ENCODE measurements at places on chromosomes 1 and 21.

GRCh38 chr21:17270229-17270628 is 242.6 kb upstream of the CXADR start:
- peak; percentile 72 for DNase-seq

DNA sequence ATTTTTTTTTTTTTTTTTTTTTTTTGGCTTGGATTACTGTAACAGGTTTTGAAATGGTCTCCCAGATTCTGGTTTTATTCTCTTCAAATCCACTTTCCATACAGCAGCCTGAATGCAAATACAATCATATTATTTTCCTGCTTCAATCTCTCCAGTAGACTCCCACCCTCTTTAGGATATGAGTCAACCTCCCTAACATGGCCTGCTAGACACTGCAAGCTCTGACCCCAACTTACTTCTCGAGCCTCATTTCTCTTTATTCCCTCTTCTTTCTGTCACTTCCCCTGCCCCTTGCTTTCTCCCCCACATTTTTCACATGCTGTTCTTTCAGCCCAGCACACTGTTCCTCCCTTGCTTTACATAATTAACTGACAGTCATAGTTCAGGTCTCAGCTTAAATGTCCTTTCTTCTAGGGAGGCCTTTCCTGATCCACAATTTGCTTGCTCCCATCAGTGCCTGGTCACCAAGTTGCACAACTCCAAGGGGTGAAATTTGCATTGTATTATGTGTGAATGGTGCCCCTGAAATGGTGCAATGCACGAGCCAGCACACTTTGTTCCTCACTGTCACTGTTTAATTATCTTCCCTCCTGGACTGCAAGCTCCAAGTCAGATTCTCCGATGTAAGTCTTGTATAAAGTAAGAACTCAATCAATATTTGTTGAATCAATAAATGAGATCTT is 22.1 kb upstream of the IL19 start:
- no peak for DNase-seq

- no peak for DNase-seq
Observed at GRCh38 chr1:192235127-192235526, 76.9 kb downstream of the RGS18 start.

GRCh38 chr1:159081626-159082025 is 5.1 kb upstream of the AIM2 start:
- no peak for DNase-seq

GRCh38 chr21:26136671-26137070 is 33.9 kb downstream of the APP start:
- no peak for DNase-seq

- DNase-seq = peak; percentile 90
Observed at GRCh38 chr1:173330149-173330951, 123.2 kb upstream of the TNFSF4 start.

DNA sequence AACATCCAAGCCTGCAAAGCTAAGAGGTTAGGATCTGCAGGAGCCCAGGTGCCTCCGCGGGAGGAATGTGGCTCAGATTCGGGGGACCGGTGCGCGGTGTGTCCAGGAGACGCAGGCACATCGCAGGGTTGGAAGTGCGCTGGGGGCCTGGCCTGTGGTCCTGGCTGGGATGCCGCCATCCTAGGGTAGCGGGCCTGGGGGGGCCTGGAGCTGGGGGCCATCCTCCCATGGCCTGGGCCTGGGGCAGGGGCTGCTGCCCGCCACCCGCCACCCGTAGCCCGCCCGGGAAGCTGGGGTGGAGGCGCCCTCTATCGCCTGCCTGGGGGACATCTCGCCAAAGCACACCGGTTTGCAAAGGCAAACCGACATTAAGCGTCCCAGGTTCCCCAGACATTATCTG is 170.6 kb upstream of the ARHGEF16 start:
- DNase-seq = no peak

DNA sequence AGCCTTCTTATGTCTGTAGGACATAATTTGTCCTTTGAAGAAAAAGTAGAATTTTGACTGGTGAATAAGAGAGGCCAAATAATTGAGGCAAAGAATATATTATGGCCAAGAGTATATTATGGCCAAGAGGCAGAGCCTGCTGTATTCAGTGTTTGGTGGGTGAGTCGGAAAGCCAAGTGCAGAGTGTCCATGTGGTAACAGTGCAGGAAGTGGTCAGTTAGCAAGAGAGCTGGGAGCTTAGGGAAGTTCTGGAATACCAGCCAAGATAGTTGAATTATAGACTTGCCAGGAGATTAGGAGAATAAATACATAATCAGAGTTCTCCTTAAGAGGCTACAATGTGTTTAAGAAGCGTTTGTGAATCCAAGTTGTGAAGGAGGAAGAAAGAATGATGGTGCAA is 131.5 kb upstream of the LMO4 start:
- peak; percentile 72 for DNase-seq

DNA sequence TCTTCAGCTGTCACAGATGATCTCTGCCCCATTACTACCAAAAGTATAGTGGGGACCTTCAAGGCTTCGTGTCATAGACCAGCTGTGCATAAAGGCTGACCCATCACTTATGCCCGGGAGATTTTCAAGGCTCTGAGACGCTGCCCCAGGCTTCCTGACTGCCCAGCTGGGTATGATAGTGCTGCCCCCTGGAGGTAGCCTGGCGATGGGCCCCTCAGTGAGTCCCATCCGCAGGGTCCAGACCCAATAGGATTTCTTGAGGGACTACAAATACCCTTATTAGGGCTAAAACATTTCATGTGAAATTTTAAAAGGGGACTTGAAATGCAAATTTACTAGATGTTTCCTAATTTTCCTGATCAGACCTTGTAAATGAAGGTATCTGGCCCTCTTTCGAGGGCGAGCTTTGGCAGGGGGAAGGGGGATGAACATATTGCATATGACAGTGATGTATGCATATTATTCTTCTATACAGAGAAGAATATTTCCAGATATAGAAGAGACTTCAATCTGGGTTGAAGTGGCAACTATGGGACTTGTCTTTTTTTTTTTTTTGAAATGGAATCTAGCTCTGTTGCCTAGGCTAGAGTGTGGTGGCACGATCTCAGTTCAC is 11.7 kb upstream of the FCMR start:
- no peak for DNase-seq

DNA sequence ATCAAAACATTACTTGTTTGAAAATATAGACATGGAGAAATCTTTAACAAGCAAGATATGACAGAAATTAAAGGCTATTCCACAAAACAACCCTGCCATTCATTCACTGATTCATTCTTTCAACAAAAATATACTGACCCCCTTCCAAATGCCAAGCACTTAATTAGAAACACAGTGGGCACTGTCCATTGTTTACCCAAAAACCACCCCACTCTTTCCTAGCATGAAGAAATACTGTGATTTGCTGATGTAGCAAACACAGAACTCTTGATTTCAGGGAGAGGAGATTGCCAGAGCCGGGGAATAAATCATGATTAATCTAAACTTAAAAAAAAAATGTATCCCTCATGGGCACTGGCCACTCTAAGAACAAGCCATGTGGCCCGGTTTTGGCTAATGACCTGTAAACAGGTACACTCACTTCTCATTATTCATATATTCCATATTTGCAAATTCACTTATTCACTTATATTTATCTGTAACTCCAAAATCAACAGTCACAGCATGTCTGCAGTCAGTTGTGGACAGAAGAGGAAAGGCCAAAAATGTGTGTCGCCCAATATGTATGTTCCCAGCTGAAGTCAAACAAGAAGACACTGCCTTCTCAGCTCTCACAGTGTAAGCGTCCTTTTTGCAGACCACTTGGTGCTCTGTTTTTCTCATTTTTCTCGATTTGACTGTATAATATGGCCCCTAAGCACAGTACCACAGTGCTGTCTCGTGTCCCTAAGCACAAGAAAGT is 133.1 kb downstream of the SMYD3 start:
- peak; percentile 19 for DNase-seq

DNA sequence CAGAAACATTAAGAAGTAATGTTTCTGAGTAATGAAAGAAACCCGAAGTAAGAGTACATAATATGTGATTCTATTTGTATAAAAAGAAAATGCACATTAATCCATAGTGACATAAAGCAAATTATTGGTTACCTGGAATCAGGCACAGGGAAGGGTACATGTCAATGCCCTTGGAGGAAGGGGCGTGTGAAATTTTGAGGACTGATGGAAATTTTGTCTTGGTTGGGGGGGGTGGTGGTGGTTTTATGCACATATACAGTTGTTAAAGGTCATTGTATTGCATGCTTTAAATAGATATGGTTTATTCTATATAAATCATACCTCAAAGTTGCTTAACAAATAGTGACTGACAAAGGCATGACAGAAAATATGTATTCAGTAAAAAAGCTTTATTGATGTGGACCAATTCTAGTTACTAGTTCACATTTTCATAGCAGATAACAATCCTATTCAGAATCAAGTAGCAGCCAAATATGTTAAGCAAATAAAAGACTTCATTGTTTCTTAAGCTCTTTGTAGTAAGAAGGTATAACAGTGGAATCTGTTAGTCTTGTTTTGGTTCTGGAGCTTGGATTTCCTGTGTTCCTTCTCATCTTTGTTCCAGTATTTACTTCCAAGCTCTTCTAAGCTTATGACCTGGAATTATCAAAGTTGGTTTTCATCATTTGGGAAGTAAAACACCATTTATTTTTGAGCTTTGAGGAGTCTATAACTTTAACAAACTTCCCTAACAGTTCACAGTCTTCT is 15.1 kb downstream of the BACH1 start:
- no peak for DNase-seq

- DNase-seq = no peak
Observed at GRCh38 chr1:40658751-40659648, 6.5 kb downstream of the RIMS3 start.

- DNase-seq = no peak
Observed at GRCh38 chr1:23645338-23645737, 46.3 kb upstream of the RPL11 start.

DNA sequence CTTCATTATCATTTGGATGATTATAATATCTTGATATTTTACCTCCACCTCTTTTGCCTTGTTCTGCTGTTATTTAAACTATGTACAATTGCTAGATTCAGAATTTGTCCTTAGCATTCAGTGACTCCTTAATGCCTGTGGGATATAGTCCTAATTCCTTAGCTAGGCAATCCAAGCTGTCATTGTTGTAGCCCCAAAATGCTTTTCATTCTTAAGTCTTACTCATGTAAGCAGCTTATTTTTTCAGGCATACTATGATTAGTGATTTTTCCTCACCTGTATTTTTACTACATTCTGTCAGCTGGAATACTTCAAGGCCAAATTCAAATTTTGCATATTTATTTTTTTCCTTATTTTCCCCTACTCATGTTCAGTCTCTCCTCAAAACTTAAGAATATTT is 13.4 kb downstream of the PKN2 start:
- no peak for DNase-seq

GRCh38 chr1:206859082-206859521 is 6.3 kb upstream of the IL20 start:
- no peak for DNase-seq

DNA sequence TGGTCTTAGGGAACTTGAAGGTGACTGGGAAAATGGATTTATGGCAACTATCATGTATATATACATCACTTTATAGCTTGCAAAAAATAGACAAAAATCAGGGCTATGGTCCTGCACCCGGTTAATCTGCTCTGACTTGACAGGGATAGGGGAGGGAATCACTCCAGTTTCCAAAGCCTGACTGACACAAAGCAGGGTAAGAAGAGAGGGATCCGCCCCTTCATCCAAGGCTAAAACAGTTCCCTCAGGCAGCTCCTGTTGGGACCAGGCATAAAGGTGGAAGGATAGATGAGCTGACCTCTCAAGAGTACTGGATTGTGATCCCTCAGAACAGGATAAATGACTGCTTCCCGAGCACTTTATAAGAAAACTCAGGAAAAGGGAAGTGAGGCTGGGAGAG is 1.4 kb downstream of the PBXIP1 start:
- no peak for DNase-seq

DNA sequence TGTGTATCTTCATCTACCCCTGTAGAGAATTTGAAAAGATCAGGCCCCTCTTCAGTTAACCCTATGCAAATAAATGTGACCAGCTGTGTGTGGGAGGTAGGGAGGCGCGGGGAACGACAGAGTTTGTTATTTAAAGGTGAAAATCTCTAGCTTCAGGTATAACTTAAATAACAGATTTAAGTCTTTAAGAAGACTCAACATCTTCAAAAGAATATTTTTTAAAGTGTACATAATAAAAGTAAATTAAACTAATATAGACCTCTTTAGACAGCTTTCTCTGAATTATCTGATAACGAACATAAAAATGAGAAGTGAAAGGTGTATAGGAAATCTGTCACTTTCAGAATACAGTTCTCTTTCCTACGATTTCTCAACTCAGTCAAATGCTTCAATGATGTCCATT is 16.0 kb downstream of the ANGPTL3 start:
- no peak for DNase-seq

DNA sequence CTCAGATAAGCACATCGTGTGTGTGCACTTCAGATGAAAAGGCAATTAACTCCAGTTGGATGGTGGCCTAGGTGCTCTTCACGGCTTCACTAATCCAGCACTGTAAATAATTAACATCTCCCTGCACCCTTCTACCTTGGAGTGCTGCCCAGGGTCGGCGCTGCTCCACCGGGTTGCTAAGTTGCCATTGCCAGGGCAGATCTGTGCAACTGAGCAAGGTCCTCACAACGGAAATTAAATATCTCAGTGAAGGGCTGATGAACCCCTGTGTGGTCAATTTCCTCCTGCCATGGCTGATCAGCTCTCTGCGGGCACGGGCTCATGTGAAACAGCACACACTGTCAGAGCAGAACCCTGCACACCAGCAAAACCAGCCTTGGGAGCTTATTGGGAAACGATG is 63.2 kb downstream of the SYDE2 start:
- no peak for DNase-seq

DNA sequence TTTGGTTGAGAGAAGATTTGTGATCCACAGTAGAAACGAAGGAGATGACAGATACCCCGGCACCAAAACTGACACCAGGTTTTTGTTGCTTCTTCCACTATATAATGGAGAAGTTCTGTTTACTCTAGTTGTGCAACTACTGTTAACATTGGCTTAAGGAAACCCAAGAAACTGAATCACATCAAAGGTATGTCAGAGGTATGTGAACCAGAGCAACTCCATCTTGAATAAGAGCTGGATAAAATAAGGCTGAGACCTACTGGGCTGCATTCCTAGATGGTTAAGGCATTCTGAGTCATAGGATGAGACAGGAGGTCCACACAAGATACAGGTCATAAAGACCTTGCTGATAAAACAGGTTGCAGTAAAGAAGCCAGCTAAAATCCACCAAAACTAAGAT is 173.7 kb upstream of the CAMK1G start:
- peak; percentile 70 for DNase-seq
